ENCODE measurements at places on chromosomes 13 and 19.

GRCh38 chr13:89502286-89502685, 1831.1 kb downstream of the SLITRK5 start:
- DNase-seq, result no peak

GRCh38 chr19:39915848-39916215, 18.6 kb downstream of the FCGBP start:
- no peak for DNase-seq

DNA sequence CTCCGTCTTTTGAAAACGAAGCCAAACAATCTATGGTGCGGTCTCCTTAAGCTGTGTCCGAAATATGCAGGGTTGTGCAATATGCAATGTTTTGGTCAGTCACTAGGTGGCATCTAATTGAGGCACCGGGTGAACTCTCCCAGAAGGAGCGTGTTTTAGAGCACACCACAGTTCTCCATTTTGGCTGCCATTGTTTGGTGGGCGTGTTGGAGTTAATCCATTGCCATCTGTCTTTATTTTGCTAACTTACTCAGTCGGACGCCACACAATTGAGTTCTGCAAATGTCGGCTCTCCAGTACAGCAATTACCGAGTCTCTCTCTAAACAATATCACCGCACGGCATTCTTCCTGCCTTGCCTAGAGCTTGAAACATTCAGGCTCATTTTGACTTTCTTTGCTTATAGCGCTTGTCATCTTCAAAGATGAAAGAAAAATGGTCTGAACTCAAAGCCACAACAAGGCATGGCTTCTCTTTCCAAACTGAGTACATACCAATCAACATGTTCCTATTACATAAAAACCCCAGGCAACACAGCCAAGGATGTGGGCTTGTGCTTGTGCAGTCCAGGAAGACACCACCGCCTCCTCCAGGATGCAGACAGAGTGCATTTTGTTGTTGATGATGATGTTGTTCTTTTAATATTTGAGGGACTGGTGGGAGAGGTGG, 182.0 kb upstream of the SERP2 start:
- DNase-seq, result no peak

DNA sequence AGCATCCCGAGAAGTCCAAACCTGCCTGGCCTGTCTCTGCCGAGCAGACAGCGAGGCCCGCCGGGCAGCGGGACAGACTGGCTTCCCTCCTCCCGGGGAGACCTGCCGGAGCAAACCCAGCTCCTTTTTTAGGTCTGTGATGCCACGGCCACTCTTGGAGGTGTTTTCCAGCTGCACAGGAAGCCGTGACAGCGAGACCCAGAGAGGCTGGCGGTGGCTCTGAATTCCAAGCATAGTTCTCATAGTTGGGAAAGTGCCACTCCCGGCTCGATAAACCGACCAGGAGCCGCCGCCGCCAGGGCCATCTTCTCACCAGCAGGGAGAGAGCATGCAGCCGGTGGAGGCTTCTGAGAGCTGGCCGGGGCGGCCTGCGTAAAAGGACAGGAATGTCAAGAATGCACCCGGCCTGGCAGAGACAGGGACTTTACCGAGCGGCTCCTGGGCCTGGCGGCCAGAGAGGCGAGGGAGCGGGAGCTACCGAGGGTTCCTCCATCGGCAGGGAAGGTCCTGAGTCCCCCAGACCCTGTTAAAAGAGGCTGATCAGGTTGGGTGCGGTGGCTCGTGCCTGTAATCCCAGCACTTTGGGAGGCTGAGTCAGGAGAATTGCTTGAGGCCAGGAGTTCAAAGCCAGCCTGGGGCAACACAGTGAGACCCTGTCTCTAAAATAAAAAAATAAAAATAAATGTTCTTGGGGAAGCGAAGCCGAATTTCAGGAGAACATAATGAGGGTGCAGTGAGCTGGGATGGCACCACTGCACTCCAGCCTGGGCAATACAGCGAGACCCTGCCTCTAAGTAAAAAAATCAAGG, 64.9 kb downstream of the GADD45B start:
- no peak for DNase-seq

DNA sequence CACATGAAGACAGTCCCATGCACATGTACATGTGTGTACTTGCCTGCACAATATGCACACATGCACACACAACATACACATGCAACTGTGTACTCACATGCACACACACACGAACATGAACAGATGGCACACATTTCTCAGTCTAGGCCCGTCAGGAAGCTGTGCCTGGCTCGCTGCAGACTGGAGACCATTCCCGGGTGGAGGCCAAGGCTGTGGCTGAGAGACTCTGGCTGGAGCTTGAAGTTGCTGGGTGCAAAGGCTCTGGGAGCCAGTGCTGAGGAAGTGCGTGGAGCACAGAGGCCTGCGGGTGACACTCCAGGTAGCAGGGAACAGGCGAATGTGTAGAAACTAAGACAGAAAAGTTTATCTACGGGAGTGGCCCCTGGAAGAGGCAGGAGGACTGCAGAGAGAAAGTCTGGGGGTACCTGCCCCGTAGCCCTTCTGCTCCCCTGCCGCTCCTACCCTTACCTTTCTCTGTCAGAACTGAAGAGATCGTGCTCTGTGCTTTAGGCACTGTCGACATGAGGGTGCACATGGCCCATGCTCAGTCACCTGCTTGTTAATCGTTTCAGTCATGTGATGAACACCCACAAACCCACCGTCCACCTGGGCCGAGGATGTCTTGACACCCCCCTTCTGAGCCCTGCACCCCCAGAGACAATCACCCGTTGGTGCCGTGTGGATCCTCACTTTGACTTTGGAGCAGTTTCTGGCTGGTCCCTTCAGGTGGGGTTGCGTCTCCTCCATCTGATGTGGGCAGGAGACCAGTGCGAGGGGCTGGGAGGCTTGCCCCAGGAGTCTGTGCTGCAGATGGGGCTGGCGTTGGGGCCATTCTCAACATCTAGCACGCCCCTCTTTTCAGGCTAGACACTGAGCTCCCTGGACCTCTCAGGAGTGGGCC, 69.4 kb downstream of the TEX29 start:
- DNase-seq, result no peak
